ENCODE measurements at places on chromosomes 3 and 15.

- no peak for DNase-seq
Measured at GRCh38 chr15:30984118-30984517, 7.3 kb downstream of the MTMR10 start.

- DNase-seq = no peak
Measured at GRCh38 chr3:192422321-192422996, 304.9 kb downstream of the FGF12 start.

- DNase-seq = no peak
Measured at GRCh38 chr15:36529296-36530011, 50.0 kb upstream of the CDIN1 start.

DNA sequence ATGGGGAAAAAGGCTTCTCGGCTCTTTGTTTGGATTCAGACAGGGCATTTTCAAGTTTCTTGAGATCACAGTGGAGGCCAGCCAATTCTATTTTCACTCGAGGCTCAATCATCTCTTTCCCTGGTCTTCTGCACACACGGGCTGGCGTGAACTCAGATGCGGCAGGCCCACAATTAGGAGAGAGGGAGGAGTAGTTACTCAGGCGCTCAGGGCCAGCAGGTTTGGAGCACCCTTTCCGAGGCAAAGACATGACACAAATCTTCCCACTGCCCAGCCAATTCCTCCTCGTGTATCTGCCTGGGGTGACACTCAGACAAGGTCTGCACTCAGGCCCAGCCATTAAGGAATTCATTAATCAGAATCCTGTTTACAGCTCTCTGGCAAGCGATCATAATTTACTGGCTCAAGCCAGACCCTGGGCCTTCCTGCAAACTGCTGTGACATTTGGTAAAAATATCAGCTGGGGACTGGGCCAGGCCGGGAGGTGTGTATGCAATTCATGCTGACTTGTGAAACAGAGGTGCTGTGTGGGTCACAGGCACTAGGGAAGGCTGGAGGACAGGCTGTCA is 68.1 kb upstream of the TLE3 start:
- DNase-seq = no peak

- no peak for DNase-seq
Measured at GRCh38 chr15:29410338-29410737, 140.7 kb upstream of the NSMCE3 start.

DNA sequence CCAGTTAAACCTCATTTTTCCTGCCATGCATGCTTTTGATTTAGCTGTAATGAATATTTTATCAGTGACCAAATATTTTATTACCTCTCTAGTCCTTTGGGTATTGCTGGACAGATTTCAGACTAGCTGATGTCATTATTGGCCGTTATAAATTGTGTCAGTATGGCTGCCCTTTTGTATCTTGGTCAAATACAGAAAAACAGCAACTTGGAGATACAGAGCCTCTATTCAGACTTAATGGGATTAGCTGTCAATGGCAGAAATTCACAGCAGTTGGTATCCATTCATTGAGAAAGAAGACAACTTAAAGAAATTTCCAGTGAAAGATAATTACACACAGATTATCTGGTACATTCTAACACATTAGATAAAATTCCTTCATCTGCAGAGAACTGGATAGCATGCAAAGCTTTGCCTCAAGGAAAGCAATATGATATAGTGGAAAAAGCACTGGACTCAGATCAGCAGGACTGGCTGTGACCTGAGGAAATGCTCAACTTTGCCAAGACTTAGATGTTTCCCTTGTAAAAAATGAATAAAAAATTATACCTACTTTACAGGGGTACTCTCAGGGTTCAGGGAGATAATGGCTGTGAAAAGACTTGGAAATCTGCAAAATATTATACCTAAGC is 20.8 kb downstream of the COL6A6 start:
- DNase-seq = no peak

GRCh38 chr3:44409640-44410410 is 67.6 kb downstream of the ZNF445 start:
- no peak for DNase-seq

DNA sequence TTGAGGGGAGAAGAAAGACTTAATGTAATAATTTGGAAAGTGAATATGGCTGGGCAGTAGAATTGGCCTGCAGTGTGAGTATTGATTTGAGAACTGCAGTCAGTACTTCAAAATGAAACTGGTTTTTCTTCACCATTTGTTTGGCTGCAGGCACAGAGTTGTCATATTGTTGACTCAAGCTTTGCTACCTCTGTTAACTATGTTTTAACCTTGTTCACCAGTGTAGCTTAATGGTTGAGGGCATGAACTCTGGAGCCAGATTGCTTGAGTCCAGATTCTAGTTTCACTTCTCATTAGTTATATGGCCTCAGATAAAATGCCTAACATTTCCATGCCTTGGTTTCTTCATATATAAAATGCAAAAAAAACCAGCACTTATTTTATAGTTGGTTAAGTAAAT is 64.1 kb downstream of the CFAP44 start:
- no peak for DNase-seq

DNA sequence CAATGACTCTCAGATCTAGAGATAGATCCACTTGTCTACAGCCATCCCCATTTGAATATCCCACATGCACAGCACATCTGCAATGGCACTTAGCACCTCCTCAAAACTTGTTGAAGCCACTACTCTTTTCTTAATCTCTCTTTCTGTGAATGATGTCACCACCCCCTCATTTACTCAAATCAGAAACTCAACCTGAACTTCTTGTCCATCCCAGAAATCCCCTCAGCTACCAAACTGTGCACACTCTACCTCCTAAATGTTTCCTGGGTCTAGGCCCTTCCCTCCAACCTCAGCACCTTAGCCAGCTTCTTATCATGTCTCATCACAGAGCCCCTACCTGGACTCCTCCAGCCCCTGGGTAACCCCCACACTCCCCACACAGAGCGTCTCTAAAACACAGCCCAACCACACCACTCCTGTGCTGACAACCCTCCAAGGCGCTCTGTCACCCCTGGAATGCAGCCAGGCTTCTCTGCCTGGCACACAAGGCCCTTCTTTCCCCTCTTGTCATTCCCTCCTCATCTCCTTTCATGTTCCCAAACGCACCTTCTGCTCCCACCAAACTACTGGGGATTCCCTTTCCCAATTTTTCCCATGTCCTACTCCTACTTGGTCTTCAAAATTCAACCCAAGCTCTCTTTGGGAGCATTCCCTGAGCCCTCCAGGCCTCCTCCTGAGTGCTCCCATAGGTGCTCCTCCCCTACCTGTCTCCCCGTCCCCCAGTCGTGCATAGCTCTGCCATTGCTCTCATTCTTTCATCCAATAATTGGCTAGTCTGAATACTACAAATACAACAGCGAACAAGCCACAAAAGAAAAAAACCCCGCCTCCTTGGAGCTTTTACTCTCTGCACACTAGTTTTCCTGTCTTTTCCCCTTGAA is 39.8 kb upstream of the ZBTB38 start:
- no peak for DNase-seq

GRCh38 chr3:96478496-96478895 is 335.9 kb upstream of the EPHA6 start:
- no peak for DNase-seq

- no peak for DNase-seq
Measured at GRCh38 chr15:40368719-40369473, 10.9 kb downstream of the DISP2 start.

DNA sequence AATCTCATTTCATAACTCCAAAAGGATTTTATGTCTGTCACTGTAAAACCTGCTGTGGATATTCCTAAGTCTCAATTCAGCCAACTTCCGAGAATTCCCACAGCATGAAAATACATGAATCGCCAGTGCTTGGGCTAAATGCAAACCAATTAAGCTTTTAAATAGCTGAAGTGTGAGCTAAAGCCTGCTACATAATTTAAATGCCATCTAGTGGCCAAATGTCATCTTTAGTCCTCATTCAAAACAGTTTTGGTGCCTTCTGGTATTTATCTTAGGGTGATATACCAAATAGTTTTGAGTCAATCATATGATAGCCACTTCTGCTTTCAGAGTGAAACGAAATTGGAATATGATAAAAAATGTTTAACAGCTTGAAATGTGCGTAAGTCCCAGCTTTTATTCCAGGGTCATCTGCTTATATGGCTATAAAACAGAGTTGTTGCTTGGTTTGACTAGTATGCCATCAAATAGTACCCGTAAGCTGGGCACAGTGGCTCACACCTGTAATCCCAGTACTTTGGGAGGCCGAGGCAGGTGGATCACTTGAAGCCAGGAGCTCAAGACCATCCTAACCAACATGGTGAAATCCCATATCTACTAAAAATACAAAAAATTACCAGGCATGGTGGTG is 41.8 kb upstream of the CCNL1 start:
- DNase-seq = peak; percentile 5

DNA sequence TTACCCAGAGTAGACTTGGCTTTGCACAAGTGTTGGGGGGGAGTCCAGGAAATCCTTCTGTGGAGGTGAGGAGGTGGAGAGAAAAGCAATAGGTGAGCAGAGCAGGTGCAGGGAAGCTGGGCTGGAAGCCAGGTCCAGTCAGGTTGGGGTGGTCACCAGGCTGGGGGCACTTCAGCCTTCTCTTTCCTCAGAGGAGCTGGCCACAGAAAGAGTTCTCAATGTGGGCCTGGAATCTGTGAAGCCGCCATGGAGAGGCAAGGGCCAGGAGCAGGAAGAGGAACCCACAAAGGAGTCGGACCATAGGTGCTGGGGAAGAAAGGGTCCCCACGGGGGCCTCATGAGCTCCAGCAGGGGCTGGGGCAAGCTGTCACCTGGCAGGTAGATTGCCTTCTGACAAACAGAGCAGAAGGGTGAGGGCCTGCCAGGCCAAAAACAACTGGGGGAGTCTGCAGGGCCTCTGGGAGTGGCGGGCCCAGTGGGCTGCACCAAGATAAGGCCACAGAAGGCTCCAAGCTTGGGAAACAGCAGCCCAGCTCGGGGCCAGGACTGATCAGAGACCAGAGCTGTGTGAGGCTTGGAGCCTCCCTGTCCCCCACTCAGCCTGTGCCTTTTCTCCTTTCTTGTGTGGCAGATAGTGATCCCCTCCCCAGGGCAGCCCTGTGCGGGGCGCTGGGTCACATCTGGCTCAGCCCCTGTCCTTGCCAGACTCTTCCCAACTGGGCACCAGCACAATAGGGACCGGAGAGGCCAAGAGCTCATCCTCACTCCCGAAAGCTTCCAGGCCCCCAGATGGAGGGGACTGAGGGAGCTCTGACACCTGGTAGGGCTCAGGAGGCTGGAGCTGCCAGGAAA is 53.0 kb upstream of the FGD5 start:
- DNase-seq = no peak

DNA sequence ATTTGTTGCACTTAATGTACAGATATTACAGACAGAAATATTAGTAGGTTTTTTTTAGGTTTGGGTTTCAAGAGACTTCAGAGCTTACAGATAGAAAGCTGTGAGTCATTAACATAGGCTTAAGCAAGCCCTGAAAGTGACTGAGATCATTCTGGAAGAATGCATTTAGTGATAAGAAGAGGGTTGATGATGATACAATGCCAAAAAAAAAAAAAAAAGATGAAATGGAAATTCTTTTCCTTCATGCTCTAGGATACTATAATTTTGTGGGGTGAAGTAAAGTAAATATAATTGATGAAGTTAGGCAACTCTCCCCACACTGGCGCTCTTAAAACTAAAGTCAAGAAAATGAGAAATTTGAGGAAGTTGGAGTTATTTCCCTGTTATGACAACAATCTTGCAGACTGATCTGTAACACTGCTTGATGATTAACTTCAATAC is 169.4 kb upstream of the ZNF385D start:
- no peak for DNase-seq

DNA sequence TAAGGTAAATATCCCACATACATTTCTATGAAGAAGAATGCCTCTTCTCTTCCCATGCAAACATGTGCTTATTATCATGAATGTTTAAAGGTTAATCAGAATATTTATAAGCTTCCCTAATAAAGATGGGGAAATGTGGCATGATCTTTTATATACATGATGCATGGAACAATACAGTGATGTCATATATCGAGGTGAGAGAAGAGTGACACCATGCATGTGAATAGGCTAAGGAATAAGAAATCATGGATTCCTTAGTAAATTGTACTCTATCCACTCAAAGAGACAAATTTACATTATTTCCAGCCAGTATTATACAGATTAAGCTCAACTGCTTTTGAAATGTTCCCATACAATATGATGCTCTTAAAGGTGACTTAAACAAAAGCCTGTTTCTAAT is 1035.3 kb downstream of the ROBO1 start:
- no peak for DNase-seq

GRCh38 chr15:99249270-99249841 is at the start of gene TTC23:
Gene TTC23 (minus strand): TSS chr15:99249581. CDS start chr15:99228712, 20,869 bp downstream.
- DNase-seq = no peak

DNA sequence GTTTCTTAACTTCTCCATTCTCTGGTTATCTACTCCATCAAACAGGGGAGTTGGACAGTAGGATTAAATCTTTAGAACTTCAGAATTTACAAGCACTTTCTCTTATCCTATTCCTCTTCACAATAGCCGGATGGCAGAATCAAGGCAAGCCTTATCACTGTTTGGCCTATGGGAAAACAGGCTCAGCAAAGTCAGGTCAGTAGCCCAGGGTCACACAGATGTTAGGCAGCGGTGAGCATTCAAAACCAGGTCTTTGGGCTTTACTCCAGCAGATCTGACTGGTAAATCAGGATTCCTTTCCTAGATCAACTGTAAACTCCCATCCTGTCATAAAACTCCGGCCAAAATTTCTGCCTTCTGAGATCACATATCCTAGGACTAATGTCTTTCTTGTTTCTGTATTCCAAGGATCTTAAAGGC is 258.4 kb downstream of the OPA1 start:
- no peak for DNase-seq

GRCh38 chr3:54028372-54028771 is 94.0 kb upstream of the CACNA2D3 start:
- DNase-seq = no peak

GRCh38 chr15:49178497-49178896 is 8.4 kb downstream of the GALK2 start:
- no peak for DNase-seq

DNA sequence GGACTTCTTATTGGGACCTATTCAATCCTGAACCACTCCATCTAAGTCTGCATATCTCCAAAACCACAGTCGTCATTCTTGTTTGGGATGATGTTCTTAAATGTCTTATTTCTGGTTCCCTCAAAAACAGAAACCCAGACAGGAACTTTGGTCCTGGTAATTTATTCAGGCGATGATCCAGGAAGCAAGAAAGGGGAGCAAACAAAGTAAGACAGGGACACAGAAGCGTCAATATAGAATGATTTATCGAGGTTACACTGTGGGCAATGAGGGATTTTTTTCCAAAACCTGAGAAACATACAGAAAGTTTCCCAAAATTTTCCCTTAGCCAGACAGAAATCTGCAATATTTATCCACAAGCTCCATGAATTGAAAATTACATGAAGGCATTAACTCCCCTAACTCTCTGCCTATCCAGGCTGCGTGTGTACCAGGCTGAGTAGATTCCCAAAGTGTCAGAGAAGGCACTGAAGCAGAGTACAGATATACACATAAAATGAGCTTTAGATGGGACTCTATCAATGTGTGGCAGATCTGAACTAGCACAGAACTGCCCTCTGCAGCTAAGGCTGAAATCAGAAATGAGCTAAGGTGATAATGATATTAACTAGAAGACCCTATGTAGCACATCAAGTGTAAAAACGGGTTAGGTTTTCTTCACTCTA is 43.2 kb downstream of the TP63 start:
- no peak for DNase-seq
